ENCODE measurements at places on chromosomes 1 and 21.

GRCh38 chr1:18397641-18398040 lies 83.1 kb upstream of the KLHDC7A start:
- no peak for DNase-seq

DNA sequence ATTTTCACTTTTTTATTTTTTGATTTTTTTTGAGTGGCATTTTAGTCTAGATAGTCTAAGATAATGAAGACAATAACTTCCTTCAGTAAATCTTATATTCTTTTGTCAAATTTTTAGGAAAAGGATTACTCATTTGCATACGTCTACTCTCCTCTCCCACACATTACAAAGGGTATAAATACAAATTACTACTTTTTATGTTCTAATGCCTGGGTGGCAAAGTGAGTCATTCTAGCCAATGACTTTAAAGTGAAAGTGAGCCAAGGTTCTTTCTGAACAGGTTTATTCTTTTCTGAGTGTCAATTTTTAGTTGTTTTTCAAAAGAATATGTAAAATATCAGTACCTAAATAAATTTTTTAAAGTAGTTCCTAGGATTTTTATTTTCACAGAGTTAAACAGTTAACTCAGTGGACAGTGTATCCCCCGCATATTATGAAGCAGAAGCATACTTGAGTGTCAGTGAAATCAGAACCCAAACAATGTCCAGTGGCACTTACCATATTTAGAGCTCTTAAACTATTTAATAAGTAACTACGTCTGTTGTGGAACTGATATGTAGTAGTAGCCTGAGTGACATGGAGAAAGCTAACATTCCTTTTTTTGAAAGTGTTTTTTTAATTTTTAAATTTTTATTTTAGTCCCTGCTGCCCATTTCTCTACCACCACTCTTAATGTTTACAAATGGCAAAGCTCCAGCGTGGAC lies 141.7 kb downstream of the PHTF1 start:
- DNase-seq: no peak

DNA sequence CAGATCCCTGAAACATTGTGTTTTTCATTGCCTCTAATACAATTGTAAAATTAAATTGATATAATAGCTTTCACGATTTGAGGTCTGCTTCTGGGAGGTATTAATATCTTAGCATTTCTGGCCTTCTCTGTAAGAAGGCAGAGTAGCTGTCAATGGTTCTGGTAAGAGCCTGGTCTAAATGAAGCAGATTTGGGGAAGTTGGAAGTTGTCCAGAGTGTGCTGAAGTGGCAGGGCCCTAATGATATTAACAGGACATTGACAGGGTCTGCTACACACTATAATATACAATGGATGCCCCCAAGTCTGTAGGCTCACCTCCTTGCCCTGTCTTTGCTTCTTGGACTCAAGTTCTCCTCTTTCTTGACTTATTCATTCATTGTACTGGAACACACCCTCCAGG lies 99.5 kb downstream of the C4BPA start:
- no peak for DNase-seq

GRCh38 chr21:45581322-45581712 lies 39.1 kb upstream of the SLC19A1 start:
- DNase-seq: no peak

- no peak for DNase-seq
Measured at GRCh38 chr21:46557469-46557868, 47.4 kb downstream of the S100B start.

DNA sequence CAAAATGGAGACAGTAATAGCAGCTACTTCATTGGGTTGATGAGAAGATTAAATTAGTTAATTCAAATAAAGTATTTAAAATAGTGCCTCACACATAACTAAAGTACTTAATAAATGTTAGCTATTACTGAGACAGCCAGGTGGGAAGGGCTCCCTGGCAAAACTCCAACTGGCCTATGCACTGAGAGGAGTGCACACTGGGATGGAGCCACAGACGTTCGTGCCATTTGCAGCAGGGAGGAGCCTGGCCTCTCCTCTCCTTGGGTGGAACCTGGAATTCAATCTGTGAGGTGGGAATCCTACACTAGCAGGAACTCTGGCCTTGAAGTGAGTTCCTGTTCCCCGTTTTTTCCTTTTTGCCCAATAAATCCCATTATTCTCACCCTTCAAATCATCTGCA lies 28.1 kb downstream of the SLC5A9 start:
- DNase-seq: no peak

DNA sequence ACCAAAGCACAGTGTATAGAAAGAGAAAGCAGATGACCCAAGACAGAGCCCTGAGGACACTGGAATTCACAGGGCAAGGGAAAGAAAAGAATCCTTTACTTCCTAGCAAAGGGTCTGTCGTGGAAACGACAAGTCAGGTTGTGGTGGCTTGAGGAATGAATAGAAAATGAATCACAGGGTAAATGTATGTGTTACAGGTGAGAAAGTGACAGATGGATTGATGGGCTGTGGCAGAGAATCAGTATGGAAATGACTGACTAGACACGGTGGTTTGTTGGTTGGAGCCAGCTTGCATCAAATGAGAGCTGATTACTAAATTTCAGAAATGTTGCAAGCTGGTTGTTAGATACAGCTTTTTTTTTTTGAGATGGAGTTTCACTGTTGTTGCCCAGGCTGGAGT lies 46.9 kb downstream of the PTP4A2 start:
- DNase-seq: no peak

DNA sequence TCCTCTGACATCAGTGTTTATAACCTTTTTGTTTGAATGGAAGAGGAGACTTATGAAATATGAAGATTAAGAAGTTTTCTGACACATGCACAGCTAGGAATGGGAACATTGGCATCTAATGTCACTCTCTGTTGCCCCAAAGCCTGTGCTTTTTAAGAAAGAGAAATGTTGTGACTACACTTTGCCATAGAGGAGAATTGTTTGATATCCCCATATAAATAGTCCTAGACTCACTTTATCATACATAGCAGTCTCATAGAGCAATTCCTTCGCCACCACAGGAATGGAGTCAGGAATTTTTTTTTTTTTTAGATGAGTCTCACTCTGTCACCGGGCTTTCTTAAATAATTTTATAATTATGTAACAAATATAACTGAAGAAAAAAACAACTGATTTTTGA lies 1.5 kb downstream of the KRTAP21-3 start:
- DNase-seq: no peak

- DNase-seq: no peak
Measured at GRCh38 chr1:210677533-210677932, 348.8 kb downstream of the HHAT start.

DNA sequence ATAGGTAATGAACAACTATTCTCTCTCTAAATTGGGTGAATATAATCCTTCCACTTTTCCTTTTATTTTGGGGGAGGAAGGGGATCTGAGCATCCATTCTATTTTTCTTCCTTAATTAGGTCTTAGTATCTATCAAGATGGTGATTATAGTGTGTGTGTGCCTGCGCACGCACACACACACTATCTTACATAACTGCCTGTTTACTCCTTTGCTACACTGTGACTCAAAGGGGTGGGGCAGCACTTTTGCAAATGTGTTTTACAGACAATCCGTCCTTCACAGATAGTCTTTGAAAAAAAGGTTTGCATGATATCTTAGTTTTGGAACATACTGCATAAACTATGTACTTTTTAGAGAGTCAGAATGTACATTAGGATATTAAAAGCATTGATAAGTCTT lies 191.5 kb downstream of the SDCCAG8 start:
- no peak for DNase-seq

DNA sequence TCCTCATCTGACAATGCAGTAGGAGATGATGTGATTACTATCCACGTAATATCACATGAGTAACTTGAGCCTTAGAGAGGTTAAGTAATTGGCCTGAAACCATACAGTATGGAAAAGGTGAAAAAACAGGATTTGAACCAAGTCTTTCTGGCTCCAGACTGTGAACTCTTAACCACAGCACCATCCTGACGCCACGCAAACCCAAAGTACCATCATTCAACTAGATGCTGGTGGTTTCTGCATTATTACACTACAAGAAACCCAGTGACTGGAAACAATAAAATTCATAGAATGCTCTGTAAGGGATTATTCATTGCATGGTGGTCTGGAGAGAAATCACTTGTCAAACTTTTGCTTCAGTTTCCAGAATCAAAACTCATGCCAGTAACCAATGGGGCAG lies 90.7 kb downstream of the MAB21L3 start:
- DNase-seq: no peak
